NCI-H1417 (cell line): ENCODE measurements at places on chromosomes 2 and 18.

GRCh38 chr2:133200684-133201421, 367.4 kb downstream of the NCKAP5 start:
- no peak for DNase-seq

DNA sequence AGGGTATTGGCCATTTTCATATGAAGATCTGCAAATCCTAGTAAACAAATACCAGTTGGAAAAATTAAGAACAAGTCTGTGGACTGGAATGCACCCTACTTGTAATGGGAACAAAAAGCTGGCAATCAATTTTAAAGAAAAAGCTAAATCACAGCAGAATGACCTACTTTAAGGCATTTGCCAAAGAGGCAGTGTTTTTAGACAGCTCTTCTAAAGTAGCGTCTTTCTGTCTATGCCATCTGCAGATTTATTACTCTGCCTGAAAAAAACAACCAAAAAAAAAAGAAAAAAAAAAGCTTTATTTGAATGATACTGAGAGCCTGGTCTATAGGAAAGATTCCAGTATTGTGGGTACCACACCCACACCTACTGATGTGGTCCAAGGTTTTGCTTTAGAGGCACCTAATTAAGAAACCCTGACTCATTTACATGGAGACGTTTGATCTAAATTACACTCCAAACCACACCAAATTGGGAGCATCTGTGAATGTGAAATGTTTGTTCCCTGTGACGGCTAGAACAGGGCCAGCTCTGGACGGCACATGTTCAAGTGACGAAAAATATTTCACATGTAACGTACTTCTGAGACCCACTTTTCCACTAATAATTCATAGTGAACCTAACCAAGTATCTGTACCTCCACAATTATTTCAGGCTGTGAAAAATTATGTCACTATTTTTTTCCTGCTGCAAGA, 597.1 kb downstream of the ARHGAP15 start:
- DNase-seq = no peak

GRCh38 chr18:3998698-3999333, 456.3 kb downstream of the DLGAP1 start:
- DNase-seq = peak; percentile 61

GRCh38 chr2:26523750-26524149, 45.8 kb upstream of the OTOF start:
- no peak for DNase-seq

GRCh38 chr2:11995456-11995855, 249.0 kb downstream of the LPIN1 start:
- no peak for DNase-seq
